AG09309 (cell line): ENCODE measurements at places on chromosomes 1 and 21.

GRCh38 chr1:181784039-181784683, 277.4 kb downstream of the ZNF648 start:
- no peak for DNase-seq

DNA sequence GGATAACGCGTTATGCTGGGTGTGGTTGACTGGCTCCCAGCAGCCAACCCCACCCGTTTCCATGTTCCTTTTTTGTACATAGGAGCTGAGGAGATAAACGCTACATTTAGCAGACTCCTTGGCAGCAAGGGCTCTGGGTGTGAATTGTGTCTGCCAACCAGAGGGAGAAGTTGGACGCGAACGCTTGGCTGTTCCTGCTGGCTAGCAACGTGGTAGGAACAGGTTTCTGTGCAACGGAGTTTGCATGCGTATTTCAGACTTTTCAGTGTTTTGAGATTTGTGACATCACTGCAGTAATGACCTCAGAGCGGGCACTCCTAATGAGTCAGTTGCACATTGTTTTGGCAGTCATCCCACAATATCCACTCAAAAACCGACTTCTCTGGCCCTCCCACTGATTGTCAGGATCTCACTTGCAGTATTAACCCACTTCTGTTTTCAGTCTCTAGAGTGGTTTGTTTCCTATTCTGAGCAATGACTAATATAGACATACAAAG, 98.7 kb upstream of the RGS1 start:
- DNase-seq = no peak

GRCh38 chr1:46302641-46303037, 777 bp downstream of the LRRC41 start:
- no peak for DNase-seq

DNA sequence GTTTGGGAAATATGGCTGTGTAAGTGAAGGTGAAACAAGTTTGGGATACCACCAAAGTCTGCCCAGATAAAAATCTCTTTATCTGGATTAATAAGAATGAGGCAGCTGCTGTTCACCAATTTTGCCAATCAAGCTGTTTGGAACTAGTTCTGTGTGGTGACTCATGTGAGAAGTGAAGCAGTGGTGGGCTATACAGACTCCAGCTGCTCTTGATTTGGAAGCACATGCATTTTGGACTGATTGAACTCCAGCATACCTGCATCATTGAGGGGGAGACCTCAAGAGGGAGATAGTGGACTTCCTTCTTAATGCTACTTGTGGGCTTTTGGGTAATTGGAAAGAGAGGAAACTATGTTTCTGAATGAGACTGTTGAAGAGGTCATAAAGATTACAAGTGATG, 99.2 kb upstream of the B3GALT2 start:
- DNase-seq = no peak
